Uterus (tissue), 4 donors: ENCODE measurements at places on chromosomes 4 and X.

DNA sequence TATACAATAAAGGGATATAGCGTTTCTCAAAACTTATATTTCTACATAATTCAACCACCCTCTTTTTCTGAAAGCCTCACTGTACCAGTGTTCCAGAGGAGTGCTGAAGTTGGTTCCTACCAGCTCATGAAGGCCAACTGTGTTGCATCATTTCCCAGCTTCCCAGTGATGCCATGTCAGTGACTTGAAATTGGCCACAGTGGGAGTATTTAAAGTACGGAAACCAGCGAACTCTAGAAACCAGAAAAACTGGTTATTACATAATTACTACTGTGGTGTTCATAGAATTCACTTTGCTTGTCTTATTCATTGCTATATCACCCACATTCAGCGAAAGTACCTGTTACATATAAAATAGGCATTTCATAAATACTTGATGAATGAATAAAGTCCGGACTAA lies 135.4 kb downstream of the GC start:
- DNase-seq = no peak

DNA sequence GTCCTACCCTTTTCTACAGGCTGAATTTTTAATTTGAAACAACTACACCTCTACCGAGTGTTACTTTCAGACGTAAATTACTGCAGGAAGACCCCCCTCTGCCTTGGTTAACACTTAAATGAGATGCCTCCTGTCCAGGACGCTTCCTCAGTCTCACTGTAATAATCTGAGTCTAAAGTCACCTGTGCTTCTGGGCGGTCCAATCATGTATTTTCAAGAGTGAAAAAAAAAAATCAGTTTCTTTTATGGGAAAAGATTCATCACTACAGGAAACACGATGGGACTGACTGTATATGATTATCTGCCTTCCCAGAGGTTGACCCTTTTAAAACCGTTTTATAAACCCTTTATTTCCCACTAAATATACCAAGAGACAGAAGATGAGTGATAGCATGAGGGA lies 776 bp downstream of the RBM47 start:
- no peak for DNase-seq

DNA sequence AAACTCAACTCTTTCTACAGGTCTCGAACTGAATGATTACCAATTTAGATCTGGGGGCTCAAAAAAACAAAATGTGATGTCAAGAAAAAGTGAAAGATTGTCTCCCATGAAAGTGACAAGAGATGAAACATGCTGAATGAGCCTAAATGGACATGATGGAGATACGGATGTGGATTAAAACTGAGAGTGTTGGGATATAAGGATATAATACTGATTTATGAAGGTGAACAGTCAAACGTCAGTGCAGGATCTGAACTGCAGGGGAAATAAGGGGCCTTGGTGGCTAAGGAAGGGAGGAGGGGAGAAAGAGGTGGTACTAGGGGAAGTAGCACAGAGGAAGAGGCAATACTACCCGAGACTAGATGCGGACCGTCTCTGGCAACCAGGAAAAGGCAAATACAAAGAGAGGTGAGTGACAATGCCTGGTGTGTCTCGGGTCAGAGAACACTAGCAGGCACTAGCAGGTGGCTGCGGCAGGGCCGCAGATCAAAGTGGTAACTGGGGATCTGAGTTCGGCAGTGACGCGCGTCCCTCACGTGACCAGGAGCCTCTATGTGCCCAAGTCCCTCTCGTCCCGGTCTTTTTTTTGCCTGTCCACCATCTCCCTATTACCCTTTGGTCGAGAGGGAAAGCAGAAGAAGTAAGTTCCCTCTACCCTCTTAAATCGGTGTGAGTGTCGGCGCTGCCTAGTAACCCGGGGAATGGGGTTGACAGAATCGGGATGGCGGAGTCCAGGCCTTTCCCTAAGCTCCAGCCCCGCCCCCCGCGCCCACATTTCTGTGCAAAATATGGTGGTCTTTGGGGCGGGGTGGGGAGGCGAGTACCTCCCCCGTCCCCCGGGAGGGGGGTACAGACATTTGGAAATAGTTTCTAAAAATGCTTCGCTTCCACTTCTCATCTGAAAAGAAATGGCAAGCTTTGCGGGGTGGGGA lies at the start of gene TCEAL1:
Gene TCEAL1, plus strand, starts transcription at position 590 of the 932 bp plus-strand sequence. CDS start 942 bp downstream, outside the sequence.
- peak; percentile 65 for DNase-seq

GRCh38 chr4:125658773-125659172 lies 344.0 kb downstream of the FAT4 start:
- no peak for DNase-seq

GRCh38 chrX:52270453-52271116 lies 85.9 kb downstream of the MAGED4 start:
- no peak for DNase-seq

- no peak for DNase-seq
Measured at GRCh38 chr4:111722213-111722720, 423.0 kb upstream of the FAM241A start.

- DNase-seq = no peak
Measured at GRCh38 chrX:74286950-74287740, 16.8 kb upstream of the ZCCHC13 start.

DNA sequence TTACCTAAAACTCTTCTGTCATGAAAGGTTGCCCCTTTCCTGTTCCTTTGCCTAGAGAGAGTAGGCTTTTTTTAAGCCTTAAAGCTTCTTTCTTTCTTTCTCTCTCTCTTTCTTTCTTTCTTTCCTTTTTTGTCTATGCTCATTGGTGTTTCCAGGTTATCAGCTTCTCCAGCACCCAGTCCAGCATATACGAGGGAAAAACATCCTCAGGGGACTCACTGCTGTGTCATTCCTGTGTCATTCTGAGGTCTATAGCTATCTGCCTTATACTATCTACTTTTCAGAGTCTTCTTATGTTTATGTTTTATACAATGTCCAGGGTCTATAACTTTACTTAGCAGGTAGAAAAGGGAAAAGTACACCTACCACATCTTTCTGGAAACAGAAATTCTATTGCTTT lies 10.5 kb upstream of the USP27X start:
- no peak for DNase-seq

GRCh38 chr4:37839426-37839825 lies 12.9 kb downstream of the PGM2 start:
- no peak for DNase-seq

GRCh38 chr4:133982533-133983224 lies 218.9 kb downstream of the PABPC4L start:
- no peak for DNase-seq

- DNase-seq = no peak
Measured at GRCh38 chrX:113802837-113803236, 781.0 kb upstream of the HTR2C start.

GRCh38 chr4:185792384-185793115 lies 19.4 kb downstream of the SORBS2 start:
- DNase-seq = no peak

DNA sequence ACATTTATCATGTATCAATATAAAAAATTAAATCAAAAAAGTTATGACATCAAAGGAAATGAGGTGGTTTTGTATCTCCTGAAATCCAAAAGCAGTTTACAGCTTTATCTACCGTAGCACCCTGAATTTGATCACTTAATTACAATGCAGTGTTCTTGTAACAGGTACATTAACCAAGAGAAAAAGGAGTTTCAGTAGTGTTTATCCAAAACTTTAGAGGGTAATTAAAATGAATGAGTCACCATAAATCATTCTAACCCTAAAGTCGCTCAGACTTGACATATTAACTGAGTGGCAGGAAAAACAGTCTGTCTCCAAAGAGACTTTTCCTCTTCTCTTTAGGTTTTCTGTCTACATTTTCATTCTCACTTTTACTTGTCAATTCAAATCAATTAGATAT lies 907.6 kb upstream of the EPHA5 start:
- no peak for DNase-seq

- no peak for DNase-seq
Measured at GRCh38 chrX:139892512-139892911, 40.3 kb downstream of the ATP11C start.

GRCh38 chrX:40188573-40189417 lies 91.0 kb upstream of the BCOR start:
- no peak for DNase-seq

DNA sequence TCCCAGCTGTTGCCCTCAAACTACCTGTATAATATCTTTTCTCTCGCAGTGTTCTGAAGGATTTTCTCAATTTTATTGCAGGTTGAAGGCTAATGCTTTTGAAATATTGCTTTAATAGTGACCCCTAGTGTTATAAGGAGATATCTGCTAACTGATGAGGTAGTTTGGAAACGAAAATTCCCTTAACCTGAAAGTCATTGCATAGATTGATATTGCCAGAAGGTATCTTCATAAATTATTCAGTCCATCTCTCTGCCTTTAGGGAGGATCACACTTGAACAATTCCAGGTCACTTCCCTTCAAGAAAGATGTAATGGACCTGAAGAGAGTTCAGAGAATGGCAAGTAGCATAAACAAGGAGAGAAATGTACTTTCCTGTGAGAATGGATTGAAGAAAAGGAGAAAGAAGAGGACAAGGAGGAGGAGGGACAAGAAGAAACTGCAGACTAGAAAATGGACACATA lies 44.1 kb downstream of the TIGD4 start:
- DNase-seq = no peak
